Caco-2 (cell line): ENCODE measurements at places on chromosomes 13 and 19. TPM values are rescaled to one million over a fixed set of nuclear protein-coding genes. Genes with fewer than 3 reads are reported as not detected.

Gene ZNF585A
- total RNA-seq: 4.3 and 7.3 TPM in 2 replicates

Gene SLITRK6
- total RNA-seq: 0.23 and 0.61 TPM in 2 replicates

DNA sequence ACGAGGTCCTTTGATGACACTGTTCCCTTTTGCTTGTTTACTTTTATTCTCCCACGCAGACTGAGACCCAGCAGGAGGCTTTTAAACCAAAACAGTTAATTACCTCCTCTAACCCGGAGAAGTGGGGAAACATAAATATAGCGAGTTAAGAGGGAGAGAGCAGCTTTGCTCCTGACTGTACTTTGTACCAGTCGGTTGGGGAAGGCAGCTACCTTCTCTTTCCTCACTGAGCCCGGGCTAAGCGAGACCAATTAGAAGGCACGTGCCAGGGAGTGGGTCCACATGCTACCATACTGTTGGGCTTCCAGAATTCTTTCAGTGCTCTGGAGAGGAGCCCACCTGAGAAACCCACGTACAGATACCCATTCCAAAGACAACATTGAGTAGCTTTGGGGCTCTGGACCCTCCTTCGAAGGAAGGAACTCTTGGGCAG is 124.2 kb downstream of the ZIC5 start:
- DNase-seq: no peak

- DNase-seq: no peak
Observed at GRCh38 chr19:37975596-37976515, 68.8 kb downstream of the SIPA1L3 start.

GRCh38 chr13:111898956-111899713 is 167.8 kb upstream of the SOX1 start:
- no peak for DNase-seq

DNA sequence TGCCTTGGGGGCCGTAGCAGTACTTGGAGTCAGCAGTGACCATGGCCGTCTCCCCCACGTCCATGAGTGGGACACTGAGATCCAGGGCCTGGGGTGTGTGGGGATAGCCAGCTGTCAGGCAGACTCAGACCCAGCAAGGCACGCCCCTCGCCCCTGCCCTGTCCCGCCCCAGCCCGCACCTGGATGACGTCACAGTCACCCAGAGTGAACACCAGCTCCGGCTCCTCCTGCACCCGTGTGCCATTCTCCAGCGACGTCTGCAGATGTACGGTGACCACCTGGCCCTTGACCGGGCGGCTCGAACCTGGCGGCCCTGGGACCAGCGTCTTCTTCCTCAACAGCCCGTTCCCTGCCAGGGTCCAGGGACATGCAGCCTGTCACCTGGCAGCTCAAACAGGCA is 4.0 kb downstream of the FKBP8 start:
- DNase-seq: no peak
